ENCODE measurements at places on chromosomes 6 and 20. TPM values are rescaled to one million over a fixed set of nuclear protein-coding genes. Genes with fewer than 3 reads are reported as not detected.

RHAG gene
- total RNA-seq = not detected

DNA sequence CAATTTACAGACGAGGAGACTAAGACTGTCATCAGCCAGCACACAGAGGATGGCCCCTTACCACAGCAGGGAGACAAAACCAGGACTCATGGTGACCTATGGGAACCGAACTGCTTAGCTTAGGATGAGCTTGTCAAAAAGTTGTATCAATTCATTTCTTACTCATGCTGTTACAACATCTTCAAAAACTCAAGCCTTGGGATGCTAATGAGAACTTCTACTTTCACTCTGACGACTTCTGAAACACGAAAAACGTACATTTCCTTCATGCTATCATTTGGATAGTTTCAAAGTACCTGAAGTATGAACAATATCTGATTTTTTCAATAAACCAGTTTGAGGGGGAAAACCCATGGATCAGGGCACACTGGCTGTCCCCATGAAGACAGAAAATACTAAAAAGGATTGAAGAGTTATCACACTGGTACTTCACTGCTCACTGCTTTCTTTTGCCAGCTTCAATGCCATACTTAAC, 31.9 kb downstream of the HIVEP2 start:
- no peak for DNase-seq

DNA sequence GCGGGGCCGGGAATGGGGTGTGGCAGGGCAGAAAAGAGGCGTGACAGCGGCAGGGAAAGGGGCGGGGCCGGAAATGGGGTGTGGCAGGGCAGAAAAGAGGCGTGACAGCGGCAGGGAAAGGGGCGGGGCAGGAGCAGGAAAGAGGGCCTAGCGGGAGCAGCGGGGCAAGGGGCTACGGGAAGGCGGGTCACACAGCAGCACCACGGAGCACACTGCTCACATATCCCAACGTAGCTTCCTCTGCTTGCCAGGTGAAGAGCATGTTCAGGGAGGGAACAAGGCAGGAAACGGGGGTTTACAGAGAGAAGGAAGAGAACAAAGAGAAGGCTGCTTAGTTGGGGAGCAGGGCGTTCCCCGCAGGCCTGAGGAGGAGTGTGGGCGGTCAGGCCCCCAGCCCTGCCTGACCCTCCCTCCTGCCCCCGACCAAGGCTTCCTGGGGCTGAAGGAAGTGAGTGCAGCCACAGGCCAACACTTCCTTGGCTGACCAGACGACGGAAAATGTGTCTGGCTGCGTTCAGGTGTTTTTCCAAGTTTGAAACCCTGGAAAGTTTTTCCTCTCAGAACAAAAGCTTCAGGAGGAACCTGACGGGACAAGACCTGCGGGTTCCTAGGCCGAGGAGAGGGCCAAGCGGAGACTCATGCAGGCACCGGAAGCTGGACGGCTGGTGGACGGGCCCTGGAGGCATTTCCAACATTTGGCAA, 13.8 kb downstream of the UCKL1 start:
- peak; percentile 82 for DNase-seq

- no peak for DNase-seq
Measured at GRCh38 chr20:12638633-12639312, 370.0 kb upstream of the SPTLC3 start.

GRCh38 chr6:13080462-13081188, 247.7 kb downstream of the TBC1D7 start:
- no peak for DNase-seq

GRCh38 chr6:149499066-149499465, 14.3 kb upstream of the ZC3H12D start:
- no peak for DNase-seq

PAK5 gene
- 6.8 TPM for total RNA-seq

SIRPA gene
- total RNA-seq = 0.34 TPM

DNA sequence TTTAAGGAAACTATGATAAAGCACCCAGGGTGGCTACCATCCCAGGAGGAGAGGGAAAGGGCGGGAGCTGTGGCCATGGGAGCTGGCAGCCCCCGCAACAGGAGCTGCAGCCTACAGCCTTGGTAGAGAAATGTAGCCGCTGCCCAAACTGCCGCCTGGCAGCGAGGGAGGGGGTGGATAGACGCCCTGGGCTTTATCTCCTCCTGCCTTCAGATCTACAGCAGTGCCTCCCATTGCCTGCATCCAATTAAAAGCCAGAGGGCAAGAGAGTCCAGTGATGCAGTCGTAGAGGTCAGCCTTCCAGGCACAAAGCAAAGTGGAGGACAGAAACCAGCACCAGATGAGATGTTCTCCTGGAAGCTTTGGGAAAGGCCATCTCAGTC, 35.0 kb upstream of the ZFAND3 start:
- no peak for DNase-seq

GPRC6A gene
- not detected for total RNA-seq

GRCh38 chr20:23092861-23093495, 6.9 kb upstream of the CD93 start:
- no peak for DNase-seq

AGPAT4 gene
- 90.2 TPM for total RNA-seq

BTNL2 gene
- not detected for total RNA-seq

GRCh38 chr6:55397986-55398385, 70.7 kb downstream of the GFRAL start:
- no peak for DNase-seq

DNA sequence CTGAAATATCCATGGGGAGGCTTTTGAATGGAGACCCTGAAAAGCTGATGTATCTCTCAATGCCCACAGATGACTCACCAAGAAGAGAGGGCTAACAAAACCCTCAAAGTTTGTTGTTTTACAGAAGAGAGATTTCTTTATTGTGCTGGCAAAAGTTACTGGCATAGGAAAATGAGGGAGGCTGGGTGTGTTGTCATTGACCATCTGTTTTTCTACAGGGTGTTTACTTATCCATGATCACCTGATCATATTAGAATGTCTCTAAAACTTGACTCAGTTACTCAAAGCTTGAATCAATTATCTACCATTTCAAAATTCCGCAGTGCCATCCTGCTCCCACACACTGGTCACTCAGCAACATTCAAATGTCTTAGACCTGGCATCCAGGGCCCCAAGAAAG, 9.8 kb downstream of the NCOA6 start:
- DNase-seq = no peak

GRCh38 chr20:3590164-3590563, 73.0 kb downstream of the GFRA4 start:
- DNase-seq = no peak

DNA sequence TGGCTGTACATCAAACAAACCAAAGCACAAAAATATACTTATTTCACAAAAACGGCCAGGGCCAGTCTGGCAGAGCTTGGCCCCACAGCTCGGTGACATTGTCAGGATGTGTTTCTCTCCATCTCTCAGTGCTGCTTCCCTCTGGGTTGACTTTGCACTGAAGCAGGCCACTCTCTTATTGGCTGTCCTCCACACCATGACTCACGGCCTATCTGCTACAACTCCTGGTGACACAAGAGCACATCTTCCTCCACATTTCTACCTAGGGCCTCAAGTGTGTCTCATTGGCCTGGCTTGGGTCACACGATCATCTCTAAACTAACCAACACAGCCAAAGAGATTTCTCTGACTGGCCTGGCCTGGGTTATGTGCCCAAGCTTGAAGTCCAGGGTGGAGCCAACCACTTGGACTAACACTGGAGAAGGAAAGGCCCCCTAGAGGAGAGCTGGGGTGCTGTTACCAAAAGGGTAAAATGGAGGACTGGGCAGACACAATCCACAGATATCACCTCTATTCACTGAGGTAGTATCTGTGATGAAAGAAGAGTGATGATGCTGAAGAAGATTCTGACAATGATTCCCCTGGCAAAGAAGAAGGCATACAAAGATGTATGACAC, 159.8 kb upstream of the TSHZ2 start:
- no peak for DNase-seq

DNA sequence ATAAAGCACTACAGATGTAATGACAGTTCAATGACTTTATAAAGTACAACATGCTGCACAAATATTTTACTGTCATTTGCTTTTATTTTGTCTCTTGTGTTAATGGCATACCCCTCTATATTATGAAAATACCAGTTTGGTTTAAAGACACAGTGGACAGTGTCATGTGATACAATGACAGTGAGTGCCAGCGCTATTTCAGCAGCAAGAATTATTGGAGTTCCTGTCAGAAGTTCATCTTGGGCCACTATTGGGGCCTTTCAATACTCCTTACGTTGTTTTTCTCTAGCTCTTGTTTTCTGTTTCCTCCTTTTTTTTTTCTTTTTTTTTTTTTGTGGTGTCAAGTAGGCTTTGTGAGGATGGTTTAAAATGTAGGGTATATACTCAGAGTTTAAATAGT, 232.5 kb downstream of the FARS2 start:
- no peak for DNase-seq

CLVS2 gene
- total RNA-seq = 18.6 TPM

GRCh38 chr6:75154973-75155372, 50.9 kb downstream of the COL12A1 start:
- DNase-seq = no peak

OR2H1 gene
- not detected for total RNA-seq

Measured in glutamatergic neuron (in vitro differentiated cells).